ENCODE measurements at places on chromosomes 4 and X.
A peak's percentile ranks its signal among the peaks of the same experiment; 100 is the strongest.

- DNase-seq = no peak
Observed at GRCh38 chr4:64584981-64585557, 175.8 kb upstream of the TECRL start.

- no peak for DNase-seq
Observed at GRCh38 chr4:119543779-119544178, 84.8 kb downstream of the PDE5A start.

GRCh38 chr4:140109737-140110136 is 44.2 kb downstream of the MAML3 start:
- peak; percentile 53 for DNase-seq

DNA sequence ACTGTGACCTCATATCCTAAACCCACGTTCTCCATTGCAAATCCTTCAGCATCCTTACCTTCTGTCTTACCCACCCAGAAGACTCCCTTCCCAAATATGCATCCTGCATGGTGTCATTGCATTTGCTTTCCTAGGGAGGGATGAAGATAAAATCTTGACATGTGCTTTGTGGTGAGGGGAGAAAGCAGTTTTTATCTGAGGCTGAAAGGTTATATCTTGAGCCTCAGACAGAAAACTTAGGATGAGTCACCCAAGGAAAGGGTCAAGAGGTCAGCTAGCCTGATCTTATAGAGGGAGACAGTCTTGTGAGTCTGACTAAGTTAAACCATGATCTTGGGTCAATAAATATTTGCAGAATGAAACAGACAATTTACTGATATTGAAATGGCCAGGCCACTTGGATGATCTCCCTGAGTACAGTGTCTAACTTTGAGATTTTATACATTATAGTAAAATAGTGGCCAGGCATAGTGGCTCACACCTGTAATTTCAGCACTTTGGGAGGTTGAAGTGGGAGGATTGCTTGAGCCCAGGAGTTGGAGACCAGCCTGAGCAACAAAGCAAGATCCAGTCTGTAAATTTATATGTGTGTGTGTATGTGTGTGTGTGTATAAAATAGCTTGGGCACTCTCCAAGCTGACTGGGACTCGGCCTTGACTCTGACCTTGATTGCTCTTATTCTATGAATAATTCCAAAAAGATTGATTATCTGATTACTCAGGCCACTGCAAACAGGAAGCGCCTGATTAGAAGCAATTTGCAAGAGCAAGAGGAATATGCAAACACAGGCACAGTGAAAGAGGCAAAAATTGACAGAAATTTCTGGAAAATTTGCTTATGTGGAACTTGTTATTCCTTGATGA is 15.4 kb upstream of the FAM9C start:
- DNase-seq = no peak

DNA sequence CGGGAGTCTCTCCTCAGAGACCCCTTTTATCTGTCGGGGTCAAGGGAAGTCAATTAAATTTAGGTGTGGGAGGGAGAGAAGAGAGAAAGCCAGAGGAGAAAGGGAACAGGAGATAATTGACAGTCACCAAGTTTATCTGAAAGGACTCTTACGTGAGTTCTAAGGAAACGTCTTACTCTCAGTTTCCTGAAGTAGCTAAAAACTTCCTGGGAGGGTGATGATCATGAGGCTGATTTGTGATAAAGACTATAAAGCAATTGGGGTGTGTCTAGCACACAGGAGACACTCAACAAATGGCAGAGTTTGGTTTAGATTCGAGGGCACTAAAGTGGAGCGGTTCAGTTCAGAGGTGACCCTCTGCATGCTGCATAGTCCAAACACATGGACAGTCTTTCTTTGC is 254.1 kb downstream of the FBXW7 start:
- DNase-seq = no peak

DNA sequence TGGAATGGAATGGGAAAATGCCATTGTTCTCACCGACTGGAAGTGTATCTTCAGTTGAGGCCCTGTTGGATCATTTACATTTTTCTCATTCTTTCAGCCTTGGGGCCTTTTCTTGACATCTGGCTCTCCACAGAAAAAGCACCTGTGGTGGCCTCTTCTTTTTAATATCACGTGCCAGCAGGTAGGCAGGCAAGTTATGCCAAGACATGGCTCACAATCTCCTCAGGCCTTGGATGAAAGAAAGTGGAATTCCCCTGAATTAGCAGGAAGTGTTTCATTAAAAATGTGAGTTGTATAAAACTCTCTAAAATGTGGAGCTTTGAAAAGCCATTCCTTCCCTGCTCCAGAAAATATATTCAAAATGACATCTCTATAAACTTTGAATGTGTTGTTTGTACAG is 122.1 kb downstream of the FRAS1 start:
- no peak for DNase-seq

- DNase-seq = no peak
Observed at GRCh38 chr4:29043411-29043810, 1676.8 kb upstream of the PCDH7 start.

GRCh38 chrX:74784629-74785028 is 140.6 kb downstream of the NEXMIF start:
- no peak for DNase-seq

DNA sequence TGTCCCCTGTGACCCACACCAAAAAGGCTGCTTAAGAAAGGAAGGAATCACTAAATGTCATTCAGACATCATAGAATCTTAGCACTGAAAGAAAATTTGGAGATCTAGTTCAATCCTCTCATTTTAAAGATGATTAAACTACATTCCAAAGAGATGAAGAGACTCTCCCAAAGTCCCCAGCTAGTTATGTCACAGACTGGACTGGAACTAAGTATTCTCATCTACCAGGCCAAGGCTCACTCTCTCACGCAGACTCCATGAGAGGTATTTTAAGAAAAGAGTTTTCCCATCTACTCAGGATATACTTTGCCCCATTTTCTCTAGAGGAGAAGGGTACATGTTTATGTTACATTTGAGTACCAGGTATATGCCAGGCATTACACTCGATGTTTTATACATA is 6.9 kb downstream of the FABP2 start:
- DNase-seq = no peak

GRCh38 chrX:53481816-53482465 is 47.8 kb upstream of the HSD17B10 start:
- DNase-seq = peak; percentile 36
